Dermis microvascular lymphatic vessel endothelial cell (primary cell): ENCODE measurements at places on chromosomes 13 and 19. TPM values are rescaled to one million over a fixed set of nuclear protein-coding genes. Genes with fewer than 3 reads are reported as not detected.

GRCh38 chr13:29924482-29925350 lies 74.3 kb upstream of the UBL3 start:
- DNase-seq, result no peak

- DNase-seq, result no peak
Measured at GRCh38 chr13:29993196-29993595, 142.8 kb upstream of the UBL3 start.

DNA sequence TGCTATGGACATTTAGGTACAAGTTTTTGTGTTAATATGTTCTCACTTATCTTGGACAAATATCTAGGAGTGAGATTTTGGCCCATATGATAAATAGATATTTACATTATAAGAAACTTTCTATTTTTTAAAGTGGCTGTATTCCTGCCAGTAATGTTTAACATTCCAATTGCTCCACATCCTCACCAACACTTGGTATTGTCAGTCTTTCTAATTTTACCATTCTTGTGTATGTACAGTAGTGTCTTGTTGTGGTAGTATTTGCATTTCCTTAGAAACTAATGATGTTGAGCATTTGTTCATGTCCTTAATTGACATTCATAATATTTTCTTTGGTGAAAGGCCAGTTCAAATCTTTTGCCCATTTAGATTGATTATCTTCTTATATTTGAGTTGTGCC lies 171.4 kb upstream of the TSHZ3 start:
- DNase-seq, result no peak

Gene SMIM44
- total RNA-seq, result not detected in 2 replicates

DNA sequence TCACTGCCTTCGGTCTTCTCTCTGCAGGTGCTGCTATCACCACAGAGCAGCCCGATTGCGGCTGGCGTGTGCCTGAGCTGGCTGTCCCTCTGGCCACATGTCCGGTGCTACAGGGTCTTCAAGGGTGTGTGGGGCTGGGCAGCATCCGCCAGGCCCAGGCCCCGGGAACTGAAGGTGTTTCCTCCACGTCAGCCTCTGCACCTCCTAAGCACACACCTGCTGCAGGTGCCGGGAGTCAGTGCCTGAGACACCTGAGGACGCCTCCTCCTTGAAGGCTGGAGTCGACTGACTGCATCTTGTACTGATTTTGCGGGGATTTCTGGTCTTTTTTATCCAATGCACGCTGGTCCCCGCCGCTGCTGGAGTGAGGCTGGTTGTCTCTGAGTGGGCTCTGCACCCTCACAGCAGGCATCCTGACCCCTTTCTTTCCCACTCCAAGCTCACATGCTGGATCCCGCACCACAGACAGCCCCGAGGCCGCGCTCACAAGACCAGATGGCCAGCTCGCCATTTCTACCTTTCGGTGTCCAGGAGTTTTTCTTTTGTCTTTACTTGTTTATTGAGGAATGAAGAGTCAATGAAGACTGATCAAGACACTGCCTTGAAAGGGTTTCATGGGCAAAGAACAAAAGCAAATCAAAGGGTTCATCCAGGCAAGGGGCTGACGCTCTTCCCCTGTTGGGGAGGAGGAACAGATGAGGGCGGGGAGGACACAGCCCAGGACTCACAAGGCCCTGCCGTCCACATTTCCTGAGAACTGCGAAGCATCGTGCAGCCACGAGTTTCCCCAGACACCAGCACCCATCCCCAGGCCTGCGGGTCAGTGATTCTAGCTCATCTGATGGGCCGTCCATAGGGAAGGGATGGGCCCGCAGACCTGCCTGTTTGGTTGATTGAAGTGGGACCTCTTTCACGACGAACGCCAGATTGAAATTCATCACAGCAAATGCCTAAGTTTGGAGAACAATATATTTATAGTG lies 203.8 kb upstream of the SOX1 start:
- DNase-seq, result no peak

DNA sequence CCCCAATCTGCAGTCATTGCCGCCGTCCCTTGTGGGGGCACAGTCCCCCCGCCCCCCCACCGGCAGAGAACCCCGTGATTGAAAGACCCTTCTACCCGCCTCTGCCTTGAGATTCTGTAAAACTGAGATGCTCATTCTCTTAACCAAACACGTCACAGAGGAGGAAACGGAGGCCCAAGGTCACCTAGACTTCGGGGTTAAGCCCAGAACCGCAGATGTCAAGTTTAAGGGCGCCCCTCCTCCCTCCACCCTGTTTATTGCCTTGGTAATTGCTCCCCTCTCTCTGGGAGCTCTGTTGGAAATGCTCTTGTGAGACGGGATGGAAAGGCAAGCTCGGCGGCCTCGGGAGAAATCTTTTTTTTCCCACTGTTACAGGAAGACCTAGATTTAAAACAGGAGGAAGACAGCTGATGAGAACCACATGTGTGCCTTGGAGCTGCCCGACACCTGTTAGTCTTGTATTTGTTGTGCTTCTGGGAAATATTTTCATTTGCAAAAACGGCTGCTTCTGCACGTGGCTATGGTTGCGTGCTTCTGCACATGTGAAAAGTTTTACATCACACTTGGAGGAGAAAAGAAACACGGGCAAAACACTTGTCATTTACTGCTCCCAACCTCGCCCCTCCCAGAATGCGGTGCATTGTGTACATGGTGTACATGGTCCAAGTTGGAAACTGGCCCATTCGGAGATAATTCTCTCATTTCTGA lies 1.1 kb upstream of the MED26 start:
- no peak for DNase-seq

Gene IL27RA
- 1.1 and 3.1 TPM in 2 replicates for total RNA-seq

- no peak for DNase-seq
Measured at GRCh38 chr19:56619121-56619520, 23.8 kb upstream of the SMIM17 start.

DNA sequence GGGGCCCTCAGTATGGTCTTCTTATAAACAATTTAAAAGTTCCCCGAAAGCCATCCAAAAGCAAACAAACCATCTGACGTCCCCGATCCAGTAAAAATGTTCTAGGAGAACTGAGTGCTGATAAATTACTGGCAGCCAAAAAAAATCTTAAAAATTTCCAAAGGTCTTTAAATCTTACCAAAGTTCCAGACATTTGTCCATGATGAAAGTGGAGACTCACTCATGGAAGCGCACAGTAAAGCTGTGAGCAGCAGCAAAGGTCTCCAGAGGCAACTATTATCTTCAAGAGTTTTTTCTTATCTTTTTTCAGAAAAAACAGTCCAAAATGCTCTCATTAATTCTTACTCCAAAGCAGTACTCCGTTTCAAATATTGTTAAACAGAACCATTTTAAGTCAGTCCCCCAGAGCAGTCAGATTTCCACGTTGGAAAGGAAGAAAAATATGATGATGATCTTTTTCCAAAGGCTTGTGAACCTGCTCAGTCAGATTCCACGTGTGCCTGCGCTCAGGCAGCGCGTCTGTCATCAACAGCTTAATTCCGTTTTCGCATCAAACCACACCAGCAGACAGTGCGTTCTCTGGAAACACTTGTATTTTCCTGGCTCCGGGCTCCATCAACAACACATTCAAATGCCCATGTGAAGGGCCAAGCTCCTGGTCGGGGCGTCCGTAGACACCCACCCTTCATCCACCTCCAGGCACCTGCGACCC lies 85.4 kb downstream of the COL4A1 start:
- peak; percentile 86 for DNase-seq

Gene ZNF225
- total RNA-seq, result 3.9 and 4.4 TPM in 2 replicates

- no peak for DNase-seq
Measured at GRCh38 chr13:110229905-110230563, 76.9 kb downstream of the COL4A1 start.

- no peak for DNase-seq
Measured at GRCh38 chr13:29976535-29976934, 126.1 kb upstream of the UBL3 start.

DNA sequence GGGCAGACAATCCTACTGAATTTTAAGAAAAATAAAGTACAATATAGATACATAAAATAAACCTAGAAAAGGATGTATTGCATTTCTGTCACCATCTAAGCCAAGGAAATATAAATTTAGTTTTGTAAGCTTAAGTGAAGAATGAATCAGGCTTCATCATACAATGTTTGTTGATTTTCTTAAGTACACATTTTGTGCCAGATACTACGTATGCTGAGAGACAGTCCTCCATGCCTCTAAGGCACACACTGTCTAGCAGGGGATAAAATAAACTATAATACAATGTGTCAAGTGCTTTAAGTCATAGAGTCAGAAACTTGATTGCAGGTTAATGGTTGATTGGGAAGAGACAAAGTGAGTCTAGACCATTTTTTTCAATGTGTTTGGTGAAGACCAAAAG lies 465.7 kb downstream of the TBC1D4 start:
- DNase-seq, result no peak

DNA sequence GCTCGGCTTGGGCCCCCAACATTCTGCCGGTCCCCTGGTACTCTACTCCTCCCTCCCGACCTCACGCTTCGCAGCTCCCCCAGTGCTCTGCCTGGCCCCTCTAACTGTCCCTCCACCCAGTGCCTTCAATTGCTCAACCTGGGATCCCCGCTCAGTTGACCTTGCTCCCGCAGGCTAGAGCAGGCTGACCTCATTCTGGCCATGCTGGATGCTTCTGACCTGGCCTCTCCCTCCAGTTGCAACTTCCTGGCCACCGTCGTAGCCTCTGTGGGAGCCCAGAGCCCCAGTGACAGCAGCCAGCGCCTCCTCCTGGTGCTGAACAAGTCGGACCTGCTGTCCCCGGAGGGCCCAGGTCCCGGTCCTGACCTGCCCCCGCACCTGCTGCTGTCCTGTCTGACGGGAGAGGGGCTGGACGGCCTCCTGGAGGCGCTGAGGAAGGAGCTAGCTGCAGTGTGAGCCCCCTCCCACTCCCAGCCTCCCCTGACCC lies 3.6 kb downstream of the GTPBP3 start:
- DNase-seq, result no peak

- peak; percentile 63 for DNase-seq
Measured at GRCh38 chr19:18450931-18451836, 13.3 kb upstream of the ISYNA1 start.

- no peak for DNase-seq
Measured at GRCh38 chr13:43786472-43786765, 353 bp downstream of the ENOX1 start.

- no peak for DNase-seq
Measured at GRCh38 chr19:7516878-7517277, 975 bp downstream of the ZNF358 start.

DNA sequence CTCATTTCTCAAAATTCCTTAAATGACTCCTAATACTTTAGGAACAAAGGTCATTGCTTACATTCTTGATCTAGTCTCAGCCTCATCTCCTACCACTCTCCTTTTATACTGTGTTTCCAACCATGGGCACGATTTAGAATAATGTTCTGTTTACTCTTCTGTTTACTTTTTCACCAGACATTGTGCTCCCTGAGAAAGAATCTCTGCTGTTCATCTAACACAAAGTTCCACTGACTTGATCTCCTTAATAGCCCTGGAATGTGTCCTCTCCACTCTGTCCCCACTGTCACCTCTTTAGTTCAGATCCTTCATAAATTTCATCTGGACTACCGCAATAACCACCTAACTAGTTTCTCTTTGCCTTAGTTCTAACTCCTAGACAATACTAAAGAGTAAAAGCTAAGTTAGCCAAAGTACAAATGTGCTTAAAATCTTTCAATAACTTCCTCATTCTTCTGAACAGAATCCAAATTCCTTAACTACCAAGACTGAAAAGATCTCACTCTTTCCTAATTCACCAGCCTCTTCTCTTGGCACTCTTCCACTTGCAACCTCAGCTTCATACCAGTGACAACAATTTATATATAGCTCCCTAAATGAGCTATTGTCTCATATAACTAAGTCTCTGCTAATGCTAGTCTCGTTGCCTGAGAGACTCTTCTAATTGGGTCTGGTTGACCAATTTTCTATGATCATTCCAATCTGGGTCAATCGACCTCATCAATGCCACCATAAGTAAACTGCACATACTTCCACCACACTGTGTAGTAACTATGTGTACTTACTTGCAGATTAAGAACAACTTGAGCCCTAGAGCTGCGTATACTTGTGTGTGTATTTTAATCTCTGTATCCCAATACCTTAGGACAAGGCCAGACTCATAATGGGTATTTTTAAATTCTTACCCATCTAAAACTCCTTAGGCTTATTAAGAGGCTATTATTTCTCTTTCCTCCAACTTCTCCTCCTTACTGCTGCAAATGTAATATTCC lies 179.9 kb downstream of the VWA8 start:
- DNase-seq, result no peak

Gene RPS28
- 202 and 270 TPM in 2 replicates for total RNA-seq

DNA sequence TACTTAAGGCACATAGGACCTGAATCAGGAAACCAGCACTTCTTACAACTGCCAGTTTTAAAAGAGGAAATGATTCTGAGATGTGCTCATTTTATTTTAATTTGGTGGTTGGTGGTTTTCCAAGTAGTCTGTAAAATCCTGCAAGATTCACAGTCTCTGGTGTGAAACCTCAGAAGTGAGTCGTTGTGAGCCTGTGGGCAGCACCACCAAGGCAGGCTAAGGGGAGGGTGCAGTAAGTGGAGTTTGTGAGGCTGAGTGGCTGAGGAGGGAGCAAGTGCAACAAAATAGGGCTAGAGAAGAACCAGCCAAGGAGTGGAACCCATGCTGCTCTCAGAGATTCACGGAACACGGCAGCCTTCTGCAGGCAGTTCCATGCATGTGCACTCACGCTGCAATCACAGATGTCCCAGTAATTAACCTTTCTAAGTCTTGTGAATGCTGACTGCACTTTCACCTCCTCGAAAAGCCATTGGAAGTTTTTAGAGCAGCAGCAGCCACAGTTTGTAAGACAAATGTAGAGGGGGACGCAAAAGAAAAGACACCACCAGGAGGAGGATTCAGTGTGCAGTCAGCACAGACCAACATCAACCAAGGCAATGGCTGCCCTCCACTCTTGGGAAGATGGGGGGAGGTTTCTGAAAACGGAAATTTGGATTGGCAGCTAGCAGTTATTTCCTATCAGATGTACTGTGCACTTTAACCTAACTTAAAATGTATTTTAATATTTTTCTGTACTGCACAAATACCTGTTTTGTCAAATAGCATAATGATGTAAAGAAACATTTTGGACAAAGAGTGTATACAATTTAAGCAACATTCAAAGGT lies 44.9 kb downstream of the ESD start:
- DNase-seq, result peak; percentile 54

GRCh38 chr13:40485611-40486517 lies 180.6 kb downstream of the FOXO1 start:
- DNase-seq, result no peak

Gene PSG7
- under 0.01 TPM in 1 of 2 replicates, not detected in the other for total RNA-seq
